ENCODE measurements at places on chromosomes 6 and 20.

DNA sequence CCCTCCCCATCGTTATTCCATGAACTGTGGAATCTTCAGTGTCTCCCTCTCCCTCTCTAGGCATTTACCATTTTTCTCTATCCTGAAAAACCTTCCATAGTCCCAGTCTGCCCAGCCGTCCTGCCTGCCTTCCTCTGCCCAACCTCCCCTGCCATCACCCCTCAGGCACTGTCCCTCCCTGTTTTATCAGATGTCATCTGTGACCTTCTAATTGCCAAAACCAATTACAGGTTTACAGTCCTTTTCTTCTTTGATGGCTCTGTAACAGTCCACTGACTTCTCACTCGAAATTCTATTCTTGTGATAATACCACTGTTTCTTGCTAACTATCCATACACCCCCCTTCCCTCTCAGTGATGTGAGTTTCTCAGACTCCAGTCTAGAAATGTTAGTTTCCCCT lies 2.3 kb upstream of the SLC23A2 start:
- DNase-seq: no peak

DNA sequence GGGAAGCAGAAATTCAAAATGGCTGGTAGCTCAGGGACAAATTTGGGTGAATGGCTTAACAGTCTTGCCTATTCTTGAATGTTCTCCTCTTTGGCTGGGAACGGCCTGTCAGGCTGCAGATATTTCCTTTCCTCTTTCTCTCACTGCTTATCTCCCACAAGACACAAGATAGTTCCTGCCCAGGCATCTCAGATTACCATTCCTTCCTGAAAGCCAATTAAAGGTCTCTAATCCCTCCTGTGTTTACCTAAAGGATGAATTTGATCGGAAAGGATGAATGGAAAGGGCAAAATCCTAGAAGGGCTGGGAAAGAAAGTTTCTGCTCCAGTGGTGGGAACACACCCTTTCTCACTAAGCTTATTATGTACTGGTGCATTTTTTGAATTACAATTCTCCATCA lies 95.9 kb upstream of the JAG1 start:
- DNase-seq: no peak

- DNase-seq: no peak
These were observed 126.4 kb upstream of the VGLL2 start for GRCh38 chr6:117138920-117139319.

GRCh38 chr6:30963641-30964040 lies 19.9 kb upstream of the MUC21 start:
- peak; percentile 35 for DNase-seq

DNA sequence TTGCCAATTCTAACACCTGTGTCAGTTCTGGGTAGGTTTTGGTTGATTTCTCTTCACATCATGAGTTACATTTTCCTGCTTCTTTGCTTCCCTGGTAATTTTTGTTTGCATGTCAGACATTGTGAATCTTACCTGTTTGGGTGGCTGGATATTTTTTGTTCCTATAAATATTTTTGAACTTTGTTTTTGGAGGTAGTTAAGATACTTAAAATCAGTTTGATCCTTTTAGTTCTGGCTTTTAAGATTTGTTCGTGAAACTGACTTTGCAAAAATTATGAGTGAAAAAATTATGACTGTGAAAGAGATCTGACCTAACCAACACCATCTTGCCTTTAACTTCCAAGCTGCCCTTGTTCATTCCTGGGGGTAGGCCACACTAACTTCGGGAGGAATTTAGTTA lies 69.5 kb downstream of the BCAS1 start:
- DNase-seq: no peak

DNA sequence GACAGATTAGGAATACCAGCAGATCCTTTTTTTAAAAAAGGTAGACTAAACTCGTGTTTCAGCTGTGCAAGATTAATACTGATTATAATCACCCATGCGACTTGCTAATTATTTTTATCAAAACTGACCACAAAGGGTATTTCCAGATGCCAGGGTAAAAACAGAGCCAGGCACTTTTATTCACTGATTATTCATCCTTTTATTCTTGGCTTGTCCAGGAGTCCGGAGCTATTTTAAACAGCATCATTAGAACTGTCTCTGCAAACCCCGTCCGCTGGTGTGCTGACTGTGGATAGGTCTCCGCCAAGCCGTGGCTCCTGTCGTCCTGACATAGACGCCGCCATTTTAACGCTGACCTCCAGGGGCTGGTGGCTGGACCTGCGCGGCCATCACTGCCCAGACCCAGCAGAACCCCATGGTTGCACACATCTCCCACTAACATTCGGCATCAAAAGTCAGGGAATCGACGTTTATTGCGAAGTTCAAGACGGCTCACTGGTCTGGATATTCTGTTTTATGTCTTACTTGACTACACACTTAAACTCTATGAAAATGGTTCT lies 364.8 kb downstream of the THBS2 start:
- no peak for DNase-seq

DNA sequence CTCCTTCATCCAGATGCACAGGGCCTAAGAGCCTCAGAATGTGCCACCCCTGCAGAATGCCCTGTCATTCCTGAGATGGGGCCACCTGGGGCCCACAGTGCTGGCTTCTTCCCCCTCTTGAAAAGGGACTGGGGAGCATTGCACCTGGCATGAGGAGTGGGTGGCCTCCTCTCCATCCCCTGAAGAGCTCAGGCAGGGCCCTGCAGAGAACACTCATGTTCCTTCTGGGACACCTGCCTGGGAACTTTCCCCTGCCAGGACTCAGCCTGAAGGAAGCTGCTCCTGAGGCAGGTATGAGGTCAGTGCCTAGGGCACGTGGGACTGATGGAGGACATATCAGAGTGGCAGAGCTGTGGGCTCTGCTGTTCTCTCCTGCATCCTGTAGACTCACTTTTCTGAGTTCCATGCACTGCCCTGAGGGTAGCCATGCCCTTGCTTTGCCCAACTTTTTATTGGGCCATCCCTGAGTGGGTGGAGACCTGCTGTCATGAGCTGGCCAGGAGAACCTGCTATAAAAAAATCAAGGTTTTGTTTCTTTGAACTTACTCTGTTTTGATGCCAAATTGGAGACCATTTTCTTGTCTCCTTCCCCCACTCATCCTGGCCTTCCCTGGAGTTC lies 19.5 kb downstream of the CCDC167 start:
- DNase-seq: no peak

DNA sequence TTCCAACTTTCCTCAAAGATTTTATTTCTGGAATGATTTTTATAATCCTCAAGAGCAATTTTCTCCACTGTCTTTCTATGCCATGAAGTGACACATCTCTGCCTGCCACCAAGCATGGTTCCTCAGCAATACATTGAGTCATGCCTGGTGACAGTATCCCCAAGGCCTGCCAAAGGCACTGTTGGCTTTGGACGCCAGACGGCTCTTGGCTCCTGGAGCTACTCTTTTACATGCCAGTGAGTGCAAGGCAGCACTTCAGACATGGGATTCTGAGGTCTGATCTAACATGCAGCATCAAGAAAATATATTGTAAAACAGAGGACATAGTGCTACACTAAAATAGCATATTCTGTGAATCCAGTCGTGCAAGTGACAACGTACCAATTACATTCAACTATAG lies 20.1 kb upstream of the PLEKHG1 start:
- DNase-seq: no peak

Measured in head of caudate nucleus (tissue), 42 donors.